ENCODE measurements at places on chromosomes 12 and 14.

DNA sequence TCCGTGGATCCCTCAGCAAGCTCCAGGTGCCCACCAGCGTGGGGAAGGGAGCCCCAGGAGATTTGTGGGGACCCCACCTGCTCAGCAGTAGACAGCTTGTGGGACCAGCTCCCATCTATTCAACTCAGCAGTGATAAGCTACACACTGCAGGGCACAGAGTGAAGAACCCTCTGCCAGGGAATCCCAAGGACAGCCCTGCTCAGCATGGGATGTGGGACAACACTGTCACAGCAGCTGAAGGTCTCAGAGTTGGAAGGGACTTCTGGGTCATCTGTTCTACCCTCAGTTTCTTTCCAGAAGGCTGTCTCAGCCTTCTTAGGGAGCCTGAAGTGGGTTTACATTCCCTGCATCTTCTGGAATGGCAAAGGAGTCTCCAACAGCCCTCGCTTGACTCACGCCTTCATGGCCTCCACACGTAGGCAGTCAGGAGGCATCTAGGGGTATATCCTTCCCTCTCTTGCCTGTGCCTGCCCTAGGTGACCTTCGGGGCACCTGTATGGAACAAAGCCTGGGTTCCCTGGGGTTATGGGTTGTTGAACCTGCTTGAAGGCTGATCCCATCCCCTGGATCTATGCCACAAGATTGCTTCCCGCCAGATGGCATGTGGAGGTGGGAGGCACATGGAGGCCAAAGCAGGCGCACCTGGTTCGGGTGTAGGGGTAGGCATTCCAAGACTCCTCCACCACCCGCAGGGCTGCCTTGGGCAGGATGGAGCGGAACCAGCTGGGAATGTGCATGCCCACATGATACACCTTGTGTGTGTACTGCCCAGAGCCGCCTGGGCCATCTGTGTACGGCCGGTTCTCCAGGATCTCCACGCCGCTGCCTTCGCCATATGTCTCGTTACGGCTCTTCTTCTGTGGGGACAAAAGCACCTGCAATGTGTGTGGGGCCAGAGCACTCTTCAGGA is 33.0 kb downstream of the ARL6IP4 start:
- no peak for DNase-seq

GRCh38 chr12:85266356-85266755 is 13.7 kb upstream of the ALX1 start:
- no peak for DNase-seq

GRCh38 chr14:64755781-64756221 is 51.6 kb downstream of the PLEKHG3 start:
- DNase-seq = no peak

GRCh38 chr12:43812926-43813325 is 6.8 kb upstream of the TWF1 start:
- no peak for DNase-seq

GRCh38 chr12:25368557-25368956 is 117.8 kb upstream of the KRAS start:
- DNase-seq = no peak

GRCh38 chr12:105253866-105254513 is 18.0 kb upstream of the APPL2 start:
- DNase-seq = no peak

- no peak for DNase-seq
Observed at GRCh38 chr12:5982106-5982505, 37.0 kb upstream of the ANO2 start.

GRCh38 chr14:65483647-65484046 is 71.1 kb downstream of the FUT8 start:
- no peak for DNase-seq

DNA sequence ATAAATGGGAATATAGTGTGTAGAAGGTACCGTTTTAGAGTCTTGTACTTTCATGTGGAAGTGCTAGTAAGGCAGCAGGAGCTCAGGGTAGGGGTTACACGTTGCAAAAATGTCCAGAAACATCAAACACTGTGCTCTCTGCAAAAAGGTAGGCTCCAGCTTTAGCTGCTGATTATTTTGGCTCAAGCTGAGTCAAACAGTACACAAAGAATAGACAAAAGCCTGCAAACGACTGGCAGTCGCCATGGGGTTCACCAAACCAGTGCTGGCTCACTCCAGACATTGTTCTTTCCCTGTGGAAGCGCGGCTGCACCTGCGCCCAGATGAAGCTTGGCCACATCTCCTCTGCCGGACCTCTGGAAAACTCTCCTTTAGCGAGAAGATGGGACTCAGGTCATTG is 45.3 kb upstream of the NAA30 start:
- no peak for DNase-seq

DNA sequence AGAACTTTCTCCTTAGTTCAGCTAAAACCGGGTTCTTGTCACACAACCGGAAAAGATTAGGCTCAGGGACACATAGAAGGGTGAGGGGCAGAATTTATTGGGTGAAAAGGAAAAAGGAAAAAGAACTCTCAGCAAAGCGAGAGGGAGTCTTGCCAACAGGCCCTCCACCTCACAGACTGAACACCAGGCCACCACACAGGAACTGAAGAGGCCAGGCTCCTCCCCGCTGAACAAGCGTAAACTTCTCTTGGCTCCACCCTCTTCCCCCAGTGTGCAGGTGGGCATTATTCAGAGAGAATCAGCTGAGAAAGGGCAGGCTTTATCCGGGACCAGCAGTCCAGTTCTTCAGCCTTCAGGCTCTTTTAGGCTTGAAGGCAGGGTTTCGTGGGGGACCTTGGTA is 125.6 kb upstream of the FGD4 start:
- DNase-seq = peak; percentile 15

DNA sequence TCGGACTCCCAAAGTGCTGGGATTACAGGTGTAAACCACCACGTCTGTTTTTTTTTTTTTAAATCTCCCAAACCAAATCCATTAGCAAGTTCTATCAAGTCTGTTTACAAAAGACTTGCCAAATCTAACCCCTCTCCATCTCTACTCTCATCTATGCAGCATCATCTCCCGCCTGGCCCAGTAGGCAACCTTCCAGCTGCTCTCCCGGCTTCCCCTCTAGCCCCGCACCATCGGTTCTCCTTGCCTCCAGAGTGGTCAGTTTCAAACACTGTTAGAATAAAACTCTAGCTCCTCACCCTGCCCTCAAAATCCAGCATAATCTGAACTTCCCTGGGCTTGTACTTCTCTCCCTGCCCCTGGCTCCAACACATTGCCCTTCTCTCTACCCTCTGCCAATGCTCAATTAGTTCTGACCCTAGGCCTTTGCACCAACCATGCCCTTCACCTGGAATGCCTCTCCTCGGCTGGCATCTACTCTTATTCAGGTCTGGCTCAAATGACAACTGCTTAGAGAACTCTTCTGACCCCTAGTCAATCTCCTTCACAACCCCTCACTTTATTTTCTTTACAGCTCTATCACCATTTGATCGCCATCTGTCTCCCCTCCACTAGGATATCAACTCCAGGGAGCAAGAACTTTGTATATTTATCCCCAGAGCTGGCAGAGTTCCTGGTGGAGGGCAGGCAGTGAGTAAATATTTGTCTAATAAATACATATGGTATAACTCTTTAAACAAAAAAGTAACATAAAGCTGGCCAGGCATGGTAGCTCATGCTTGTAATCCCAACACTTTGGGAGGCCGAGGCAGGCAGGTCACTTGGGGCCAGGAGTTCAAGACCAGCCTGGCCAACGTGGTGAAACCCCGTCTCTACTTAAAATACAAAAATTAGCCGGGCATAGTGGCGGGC is 4.9 kb downstream of the WSB2 start:
- no peak for DNase-seq

GRCh38 chr12:125151284-125151683 is 86.0 kb downstream of the AACS start:
- no peak for DNase-seq

- DNase-seq = no peak
Observed at GRCh38 chr14:32200368-32201192, 1.3 kb upstream of the RNU6-7 start.

DNA sequence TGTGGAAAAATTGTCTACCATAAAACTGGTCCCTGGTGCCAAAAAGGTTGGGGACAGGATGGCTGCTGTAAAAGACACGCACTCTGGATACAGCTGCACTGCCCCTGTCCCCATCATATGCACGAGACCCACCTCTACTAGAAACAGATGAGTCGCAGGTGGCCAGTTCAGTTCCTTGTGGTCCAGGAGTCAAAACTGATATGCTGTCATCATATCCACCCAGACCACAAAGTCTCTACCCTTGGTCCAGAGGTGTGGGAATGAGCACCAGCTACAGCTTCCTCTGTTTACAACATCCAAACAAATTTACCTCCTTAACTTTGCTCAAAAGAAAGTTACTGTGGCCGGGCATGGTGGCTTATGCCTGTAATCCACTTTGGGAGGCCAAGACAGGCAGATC is 43.8 kb upstream of the DACT1 start:
- DNase-seq = no peak

DNA sequence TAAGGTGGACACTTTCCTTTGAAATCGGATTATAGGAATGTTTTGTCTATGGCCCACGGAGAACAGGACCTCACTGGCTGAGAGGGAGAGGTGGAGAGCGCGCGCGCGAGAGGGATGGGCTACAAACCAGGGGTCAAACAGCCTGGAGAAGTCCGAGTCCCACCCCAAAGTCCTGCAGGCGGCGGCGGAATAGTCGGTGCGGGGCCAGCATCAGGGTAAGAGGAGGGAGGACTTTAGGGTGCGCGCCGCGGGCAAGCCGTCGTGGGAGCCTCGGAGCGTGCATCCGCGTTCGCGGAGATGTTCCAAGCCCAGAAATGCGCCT is 3.3 kb upstream of the HOXC8 start:
- DNase-seq = no peak

DNA sequence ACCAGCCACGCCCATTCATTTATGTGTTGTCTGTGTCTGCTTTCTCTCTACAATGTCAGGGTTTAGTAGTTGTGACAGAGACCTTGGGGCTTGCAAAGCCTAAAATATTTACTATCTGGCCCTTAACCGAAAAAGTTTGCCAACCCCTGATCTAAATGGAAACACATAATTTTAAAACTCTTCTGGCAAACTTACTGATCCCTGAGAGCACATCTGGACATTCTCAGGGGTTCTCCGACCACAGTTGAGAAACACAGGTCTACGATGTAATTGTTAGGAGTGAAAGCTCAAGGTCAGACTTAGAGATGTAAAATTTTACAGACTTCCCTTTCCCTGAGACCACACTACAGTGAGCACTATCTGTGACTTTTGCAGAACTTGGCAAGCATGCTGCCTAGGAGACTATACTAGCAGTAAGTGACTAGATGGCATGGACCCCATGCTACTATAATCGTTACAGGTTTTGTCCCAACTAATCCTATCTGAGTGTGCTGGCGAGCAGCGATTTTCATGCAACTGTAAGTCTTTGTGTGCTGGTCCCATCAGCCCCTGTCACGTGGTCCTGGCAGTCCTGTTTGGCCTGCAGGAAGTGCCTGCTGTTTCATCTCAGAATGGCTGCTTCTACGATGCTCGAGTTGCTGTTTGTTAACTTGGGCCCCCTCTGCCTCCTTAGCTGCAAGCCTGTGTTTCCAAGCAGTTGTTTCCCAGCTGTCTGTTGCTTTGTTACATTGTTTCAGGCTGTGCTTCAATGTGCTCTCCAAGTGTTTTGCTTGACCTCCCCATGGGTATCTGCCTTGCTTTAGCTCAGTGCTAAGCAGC is 21.6 kb downstream of the TMTC2 start:
- DNase-seq = peak; percentile 4

DNA sequence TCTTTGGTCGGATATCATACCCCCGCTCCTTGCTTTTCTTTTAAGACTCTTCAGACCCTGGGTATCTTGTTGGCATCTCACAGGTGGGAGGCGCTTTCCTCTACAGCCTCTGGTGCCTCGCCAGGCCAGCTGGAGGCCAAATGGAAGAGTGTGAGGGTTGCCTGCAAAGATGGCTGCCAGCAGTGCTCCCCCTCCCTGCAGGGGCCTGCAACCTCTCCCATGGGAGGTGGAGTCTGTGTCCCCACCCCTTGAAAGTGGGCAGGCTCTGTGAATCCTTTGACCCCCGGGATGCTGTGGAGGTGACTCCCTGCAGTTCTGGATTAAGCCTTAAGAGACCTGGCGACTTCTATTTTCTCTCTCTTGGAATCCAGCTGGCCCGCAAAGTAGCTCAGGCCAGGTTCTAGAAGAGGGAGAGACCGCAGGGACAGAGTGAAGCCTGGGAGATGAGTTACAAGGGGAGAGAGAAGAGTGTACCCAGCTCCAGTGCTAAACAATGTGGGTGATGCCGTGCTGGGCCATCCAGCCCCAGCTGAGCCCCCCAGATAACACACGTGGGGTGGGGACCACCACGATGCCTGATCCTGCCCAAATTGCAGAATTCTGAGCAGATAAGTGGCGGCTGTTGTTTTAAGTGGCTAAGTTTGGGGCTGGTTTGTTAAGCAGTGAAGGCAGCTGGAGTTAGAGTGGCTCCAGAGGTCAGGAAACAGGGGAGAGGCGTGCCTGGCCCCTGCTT is 37.9 kb upstream of the NCOR2 start:
- no peak for DNase-seq

GRCh38 chr12:125222876-125223275 is 157.6 kb downstream of the AACS start:
- DNase-seq = no peak

DNA sequence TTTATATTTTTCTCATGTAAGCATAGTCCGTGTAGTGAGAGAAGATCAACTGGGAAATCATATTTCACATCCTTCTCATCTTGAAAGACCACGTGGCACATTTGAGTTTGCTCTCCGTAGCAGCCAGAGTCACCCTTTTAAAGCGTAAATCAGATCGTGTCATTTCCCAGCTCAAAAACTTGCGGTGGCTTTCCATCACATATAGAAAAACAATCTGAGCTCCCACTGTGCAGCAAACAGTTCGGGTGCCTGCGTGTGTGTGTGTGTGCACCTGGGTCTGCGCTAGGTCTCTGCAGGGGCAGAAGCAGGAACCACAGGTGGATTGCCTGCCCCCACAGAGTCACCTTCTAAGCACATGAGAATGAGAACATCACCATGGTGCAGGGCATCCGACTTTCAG is 338.2 kb downstream of the TRHDE start:
- no peak for DNase-seq

GRCh38 chr14:24060984-24061913 is 9.4 kb downstream of the CARMIL3 start:
- no peak for DNase-seq

- no peak for DNase-seq
Observed at GRCh38 chr12:132566516-132567131, 43.8 kb downstream of the LRCOL1 start.

GRCh38 chr14:70576891-70577290 is 23.6 kb downstream of the MED6 start:
- no peak for DNase-seq

- no peak for DNase-seq
Observed at GRCh38 chr14:65959563-65960024, 526.6 kb upstream of the CCDC196 start.

- DNase-seq = no peak
Observed at GRCh38 chr14:81169711-81170103, 51.1 kb downstream of the GTF2A1 start.

- DNase-seq = no peak
Observed at GRCh38 chr14:25048170-25049016, 1.6 kb downstream of the STXBP6 start.

All from endothelial cell (in vitro differentiated cells).